ENCODE measurements at places on chromosomes 1 and 21.

- no peak for DNase-seq
Measured at GRCh38 chr1:226656201-226656600, 82.9 kb downstream of the ITPKB start.

- no peak for DNase-seq
Measured at GRCh38 chr1:196660852-196661251, 9.0 kb downstream of the CFH start.

DNA sequence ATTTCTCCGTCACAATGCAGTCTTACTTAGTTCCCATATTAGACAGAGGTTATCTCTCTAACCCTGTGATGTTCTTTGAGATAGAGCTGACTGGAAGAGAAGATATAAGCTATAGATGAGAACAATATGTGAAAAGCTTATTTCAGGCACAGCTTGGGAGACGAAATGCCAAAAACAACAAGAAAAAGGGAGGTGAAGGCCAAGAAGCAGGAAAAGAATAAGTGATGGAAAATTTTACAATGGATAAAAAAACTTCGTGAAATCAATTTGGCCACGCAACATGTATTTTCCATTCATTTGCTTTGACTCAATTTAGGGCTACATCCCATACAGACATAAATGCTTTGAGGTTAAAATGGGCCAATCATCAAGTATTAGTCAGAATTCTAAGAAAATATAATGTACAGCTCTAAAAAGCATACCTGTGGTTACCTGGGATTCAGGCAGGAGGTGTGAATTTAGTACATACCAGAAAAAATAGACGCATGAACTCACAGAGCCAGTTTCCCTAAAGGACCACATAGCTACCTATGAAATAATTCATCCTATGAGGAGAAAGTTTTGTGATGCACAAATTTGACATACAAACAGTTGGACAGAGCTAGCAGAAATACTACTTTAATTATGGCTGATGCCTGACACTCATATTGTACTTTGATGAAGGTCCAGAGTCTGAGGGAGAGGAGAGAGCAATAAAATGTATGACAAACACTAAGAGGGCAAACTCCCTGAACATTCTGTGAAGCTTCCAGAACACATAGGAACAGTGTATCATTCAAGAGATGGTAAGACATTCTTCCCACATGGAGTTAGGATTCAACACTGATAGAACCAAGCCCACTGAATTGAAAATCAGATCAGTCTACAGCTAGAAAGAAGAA lies 12.1 kb downstream of the RGS1 start:
- no peak for DNase-seq

DNA sequence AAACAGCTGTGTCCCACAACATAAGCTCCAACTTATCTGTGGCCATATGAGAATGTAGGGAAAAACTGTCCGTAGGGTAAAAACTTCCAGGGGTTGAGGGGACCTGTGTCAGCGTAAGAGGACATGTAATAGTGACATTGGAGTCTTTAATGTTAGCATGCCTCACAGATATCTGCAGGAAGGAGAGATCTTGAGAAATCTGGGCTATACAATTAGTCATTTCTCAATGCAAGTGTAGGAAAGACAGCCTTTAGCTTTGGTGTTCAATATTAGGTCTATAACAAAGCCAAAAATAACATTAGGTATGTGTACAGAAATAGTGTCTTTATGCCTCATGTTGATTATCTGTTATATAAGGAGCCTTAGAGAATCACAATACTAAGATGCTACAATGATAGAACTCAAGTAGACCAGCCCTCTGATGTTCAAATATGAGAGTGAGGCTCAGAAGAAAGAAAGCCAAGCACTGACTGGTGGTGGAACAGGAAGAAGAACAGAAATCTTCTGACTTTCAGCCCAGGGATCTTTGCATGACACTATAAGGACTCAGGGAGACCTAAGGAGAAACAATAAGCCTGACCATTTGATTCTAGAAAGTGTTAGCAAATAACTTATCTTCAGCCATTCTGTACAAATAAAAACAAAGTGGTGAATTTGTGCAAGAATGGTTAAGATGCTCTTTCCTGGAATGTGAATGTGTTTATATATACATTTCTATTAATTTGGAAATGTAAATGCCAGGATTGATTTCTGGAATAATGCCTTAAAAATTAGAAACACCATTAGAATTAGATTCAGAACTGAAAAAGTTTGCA lies 152.6 kb downstream of the ZC3H11B start:
- DNase-seq: no peak

DNA sequence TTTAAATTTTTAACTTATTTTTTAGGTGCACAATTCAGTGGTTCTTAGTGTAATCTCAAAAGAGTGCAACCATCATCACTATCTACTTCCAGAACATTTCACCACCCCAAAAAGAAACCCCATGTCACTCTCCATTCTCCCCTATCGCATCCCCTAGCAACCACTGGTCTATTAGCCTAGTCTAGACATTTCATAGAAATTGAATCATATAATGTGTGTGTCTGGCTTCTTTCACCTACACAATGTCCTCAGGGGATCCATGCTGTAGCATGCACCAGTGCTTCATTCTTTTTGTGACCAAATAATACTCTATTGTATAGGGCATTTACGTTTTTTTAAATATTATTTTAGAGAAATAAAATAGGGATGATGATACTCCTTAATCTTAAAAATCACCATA lies 64.7 kb downstream of the JAK1 start:
- no peak for DNase-seq

DNA sequence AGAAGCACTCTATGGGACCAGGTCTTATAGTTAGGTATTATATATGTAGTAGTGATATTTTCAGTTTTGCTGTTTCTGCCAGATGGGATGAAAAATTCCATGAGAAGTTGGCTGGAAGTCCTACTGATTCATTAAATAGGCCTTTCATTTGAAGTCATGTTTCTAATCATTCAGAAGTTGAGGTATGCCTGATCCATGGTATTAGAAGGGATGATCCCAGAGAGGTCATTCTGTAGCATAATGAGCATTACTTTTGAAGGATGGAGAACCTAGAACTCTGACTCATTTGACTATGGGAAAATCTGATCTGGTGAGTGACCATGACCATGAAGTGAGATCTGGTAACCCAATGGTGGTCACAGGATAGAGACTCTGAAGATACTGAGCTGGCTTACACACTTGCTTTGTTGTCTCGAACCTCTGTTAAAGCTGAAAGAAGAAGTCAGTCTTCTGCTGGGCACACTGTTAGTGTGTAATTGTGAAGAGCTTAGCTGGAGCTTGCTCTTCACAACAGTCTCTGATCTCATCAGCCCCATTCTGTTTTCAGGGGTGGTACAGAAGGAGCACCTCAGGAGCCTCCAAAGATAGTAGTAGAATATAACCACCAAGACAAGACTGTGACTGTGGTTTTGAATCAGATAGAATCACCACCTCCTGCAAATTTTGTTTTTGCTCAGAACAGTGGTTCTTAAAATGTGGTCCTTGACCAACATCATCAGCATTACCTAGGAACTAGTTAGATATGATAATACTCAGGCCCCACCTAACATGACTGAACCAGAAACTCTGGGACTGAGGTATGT lies 9.0 kb downstream of the MGST3 start:
- DNase-seq: no peak

DNA sequence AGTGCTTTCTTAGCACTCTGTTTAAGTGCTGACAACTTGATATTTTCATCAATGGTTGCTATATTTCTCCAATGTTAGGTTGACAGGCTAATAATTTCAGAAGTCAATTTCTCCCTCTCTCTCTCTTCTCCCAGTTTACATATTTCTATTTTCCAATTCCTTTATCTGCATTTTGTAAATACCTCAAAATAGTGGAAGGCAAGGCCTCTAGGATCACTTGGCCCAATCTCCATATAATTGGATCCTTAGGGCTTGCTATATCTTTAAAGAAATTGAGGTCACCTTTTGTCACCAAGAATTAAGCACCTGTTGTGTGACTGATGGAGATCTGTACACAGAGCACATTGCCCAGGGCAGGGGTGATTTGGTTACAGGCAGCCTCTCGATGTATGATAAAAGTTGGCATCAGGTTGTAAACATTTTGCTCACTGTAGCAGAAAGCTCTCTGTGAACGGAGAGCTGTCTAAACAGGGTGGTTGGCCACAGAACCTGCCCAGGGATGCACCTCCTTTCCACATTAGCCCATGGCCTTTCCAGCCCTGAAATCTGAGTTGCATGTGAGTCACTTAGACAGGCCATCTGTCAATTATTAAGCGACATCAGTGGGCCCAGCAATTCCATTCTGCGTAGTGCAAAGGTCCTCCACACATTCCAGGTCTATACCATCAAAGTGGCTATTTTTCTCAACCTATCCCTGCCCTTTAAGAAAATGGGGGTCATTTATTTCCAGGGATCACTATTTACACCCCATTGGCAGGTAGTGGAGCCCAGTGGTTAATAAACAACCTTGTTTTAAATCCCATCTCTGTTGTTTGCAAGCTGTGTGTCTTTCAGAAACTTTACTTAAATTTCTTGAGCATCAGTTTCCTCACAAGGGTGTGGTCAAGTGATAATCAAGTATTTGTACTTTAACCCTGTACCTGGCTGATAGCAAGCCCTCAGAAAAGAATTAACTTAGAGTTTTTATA lies 29.1 kb upstream of the IRF2BP2 start:
- no peak for DNase-seq

DNA sequence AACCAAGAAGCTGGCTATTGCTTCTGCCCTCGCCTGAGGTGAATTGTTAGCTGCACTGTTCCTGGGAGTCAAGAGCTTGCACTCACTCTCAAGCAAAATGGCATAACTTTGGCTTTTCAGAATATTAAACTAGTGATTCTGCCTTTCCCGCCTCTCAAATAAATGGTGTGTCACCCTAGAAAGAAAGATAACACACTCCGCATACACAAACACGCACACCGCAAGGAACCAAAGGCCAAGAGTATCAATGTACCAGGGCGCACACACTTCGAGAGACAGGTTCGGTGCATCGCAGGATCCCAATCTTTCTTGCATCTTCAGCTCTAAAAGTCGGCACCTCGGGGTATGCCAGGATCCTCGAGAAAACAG lies 470 bp upstream of the RTCA start:
- no peak for DNase-seq

- DNase-seq: peak; percentile 65
Measured at GRCh38 chr1:41657679-41658295, 173.3 kb upstream of the EDN2 start.

DNA sequence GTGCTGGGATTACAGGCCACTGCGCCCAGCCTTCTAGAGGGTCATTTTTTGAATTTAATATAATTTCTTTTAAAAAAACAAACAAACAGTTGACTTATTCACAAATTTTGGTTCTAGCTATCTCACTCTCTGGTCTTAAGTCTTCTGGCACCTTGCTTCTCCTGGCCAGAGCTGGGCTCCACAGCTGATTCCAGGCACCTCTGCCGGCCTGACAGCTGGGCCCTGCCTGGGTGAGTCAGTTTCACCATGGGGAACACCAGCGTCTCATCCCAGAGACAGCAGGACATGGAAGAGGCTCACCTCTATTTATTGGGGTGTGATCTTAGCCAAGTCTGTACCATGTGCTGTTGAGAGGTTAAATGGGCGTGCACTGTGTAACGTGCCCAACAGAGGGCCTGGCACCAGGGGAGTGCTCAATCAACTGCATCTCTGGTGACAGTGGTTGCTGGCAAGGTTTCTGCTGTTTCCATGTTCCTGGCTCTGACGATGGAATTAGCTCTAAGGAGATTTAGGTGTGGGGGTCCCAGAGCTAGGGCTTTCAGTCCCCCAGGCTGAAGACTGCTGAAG lies 956 bp downstream of the CPLANE2 start:
- no peak for DNase-seq

DNA sequence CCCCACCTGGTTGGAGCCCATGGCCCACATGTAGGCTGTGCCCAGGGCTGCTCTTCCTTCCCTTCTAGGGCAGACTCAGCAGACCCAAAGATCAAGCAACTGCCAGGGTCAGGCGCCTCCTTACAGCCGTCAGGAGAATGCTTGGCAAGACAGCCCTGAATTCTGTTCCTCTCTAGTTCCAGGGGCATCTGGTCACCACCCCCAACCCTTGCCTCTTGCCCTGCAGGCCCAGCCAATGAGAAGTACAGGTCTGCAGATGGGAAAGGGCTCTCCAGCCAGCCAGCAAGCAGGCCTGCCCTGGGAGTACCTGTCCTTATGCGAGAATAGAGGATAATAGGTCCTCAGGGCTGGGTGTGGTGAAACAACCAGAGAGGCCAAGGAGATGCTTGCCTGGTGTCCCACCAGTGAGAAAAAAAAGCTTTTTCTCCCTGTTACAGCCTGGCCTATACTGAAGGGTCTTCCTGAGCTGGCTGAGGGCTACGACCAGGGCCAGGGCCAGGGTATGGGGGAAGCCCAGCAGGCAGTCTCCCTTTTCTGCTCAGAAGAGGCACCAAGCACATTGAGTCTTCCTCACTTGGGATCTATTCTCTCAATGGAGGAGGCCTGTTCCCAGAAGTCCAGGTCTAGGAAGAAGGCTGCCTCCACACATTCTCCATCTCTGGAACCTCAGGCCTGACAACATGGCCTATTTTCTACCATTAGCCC lies 31.4 kb downstream of the NAV1 start:
- DNase-seq: peak; percentile 64

GRCh38 chr1:15876357-15877055 lies 29.0 kb downstream of the SPEN start:
- DNase-seq: no peak

- no peak for DNase-seq
Measured at GRCh38 chr1:164753521-164754077, 194.6 kb downstream of the PBX1 start.

GRCh38 chr1:47940779-47941178 lies 56.4 kb downstream of the TRABD2B start:
- DNase-seq: peak; percentile 37

GRCh38 chr1:198913667-198914066 lies 274.8 kb downstream of the PTPRC start:
- DNase-seq: no peak

DNA sequence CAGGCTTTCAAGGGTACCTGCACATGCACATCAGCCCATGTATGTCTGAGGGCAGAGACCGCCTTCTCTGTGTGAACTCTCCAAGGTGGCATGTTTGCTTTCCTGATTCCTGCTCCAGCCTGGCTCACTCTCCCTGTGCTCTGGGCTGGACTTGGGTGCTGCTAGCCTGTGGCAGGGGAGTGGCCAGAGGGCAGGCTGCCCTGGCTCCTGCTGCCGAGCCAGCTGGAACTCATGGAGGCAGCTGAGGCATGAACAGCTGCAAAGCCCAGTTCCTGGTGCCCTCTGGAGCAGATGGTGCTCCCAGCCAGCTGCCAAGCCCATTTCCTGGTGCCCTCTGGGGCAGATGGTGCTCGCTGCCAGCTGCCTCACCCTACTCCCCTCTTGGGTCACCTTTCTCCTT lies 7.6 kb downstream of the UBL4B start:
- DNase-seq: no peak

GRCh38 chr1:44261171-44261817 lies 48.0 kb downstream of the DMAP1 start:
- peak; percentile 77 for DNase-seq

- DNase-seq: no peak
Measured at GRCh38 chr1:94315552-94316116, 78.2 kb upstream of the ARHGAP29 start.

DNA sequence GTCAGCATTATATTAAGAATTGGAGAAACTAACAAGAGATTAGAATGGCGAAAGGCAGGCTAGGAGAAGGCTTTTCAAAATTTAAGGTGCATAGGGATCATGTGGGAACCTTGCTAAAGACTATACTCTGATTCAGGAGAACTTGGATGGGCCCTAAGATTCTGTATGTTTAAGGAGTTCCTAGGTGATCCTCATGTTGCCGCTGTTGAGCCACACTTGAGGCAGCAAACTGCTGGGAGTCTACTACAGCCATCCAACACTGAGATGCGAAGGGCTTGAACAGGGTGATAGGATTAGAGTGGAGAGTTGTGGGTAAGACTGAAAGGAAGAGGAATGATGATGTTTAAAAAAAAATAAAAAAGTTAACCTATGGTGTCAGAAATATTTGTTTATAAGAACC lies 1013.2 kb downstream of the MRPL39 start:
- DNase-seq: no peak

GRCh38 chr21:37558676-37559211 lies 192.2 kb downstream of the DYRK1A start:
- DNase-seq: no peak

Measured in mesenteric fat pad (tissue), 1 donor.